ENCODE measurements at places on chromosomes 13 and 19. TPM values are rescaled to one million over a fixed set of nuclear protein-coding genes. Genes with fewer than 3 reads are reported as not detected.

GRCh38 chr13:105139380-105140285 is 1395.8 kb downstream of the EFNB2 start:
- DNase-seq = peak; percentile 60

GRCh38 chr13:75651013-75651412 is 14.9 kb downstream of the LMO7 start:
- no peak for DNase-seq

DNA sequence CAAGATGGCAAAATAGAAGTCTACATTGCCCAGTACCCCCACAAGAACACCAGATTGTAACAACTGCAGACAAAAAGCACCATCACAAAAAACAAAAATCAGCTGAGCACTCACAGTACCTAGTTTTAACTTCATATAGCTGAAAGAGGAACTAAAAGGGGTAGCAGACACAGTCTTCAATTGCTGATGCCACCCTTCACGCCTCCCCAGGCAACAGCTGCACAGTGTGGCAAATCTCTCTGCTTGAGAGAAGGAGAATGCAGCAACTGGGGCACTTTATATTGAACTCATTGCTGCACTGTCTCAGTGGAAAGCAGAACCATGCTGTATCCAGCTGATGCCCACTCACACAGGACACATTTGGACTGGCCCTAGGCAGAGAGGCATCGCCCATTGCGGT is 2714.5 kb upstream of the PCDH20 start:
- no peak for DNase-seq

Gene PRRG2
- 1.5 TPM for total RNA-seq

Gene FUT3
- not detected for total RNA-seq

Gene GRK1
- total RNA-seq = not detected

- no peak for DNase-seq
Measured at GRCh38 chr13:106755542-106755941, 187.6 kb upstream of the ARGLU1 start.

Gene NOTCH3
- total RNA-seq = not detected

Gene OR4F17
- total RNA-seq = not detected

DNA sequence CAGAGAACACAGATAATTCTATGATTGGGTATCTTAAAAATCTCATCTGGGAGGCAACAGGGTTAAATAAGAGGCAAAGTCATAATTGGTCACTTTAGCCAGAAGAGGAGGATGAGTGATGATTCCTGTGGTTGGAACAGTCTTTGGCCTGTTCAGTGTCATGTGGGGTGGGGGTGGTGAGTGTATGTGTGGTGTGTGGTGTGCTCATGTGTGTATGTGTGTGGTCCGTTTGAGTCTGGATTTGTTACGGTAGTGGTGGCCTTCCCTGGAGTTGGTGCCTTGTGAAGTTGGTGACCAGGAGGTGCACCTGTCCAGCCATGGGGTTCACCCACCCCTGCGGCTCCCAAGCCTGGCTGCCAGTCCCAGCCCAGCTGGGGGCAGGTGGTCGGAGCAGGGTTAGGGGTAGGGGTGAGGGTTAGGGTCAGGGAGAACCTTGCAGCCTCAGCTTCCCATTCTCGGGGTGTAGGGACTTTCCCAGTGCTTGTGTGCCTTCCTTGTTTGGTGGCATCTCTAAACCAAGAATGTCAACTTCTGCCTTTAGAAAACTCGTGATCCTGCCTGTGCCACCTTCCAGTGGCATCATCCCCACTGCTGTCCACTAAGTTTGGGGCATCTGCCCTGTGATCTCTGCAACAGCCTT is 97.5 kb downstream of the RAB20 start:
- no peak for DNase-seq

DNA sequence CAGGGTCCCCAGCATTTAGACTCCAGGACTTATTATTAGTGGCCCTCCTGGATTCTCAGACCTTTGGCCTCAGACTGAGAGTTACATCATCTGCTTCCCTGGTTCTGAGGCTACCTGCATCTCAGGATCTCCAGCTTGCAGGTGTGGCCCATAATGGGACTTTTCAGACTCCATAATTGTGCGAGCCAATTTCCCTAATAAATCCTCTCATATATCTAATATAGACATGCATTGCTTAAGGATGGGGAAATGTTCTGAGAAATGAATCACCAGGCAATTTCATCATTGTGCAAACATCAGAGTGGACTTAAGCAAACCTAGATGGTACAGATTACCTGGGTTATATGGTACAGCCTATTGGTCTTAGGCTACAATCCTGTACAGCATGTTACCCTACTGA is 116.5 kb upstream of the FBXL3 start:
- no peak for DNase-seq

Gene VSTM2B
- total RNA-seq = not detected

Gene KLF1
- total RNA-seq = 0.39 TPM

Gene ZNF565
- total RNA-seq = 1.7 TPM

- DNase-seq = no peak
Measured at GRCh38 chr13:72144636-72145035, 277.6 kb upstream of the DACH1 start.

- DNase-seq = peak; percentile 57
Measured at GRCh38 chr19:50486823-50487515, 10.3 kb upstream of the GARIN5A start.

- peak; percentile 30 for DNase-seq
Measured at GRCh38 chr19:16328824-16329482, 4.3 kb downstream of the KLF2 start.

Gene MEDAG
- not detected for total RNA-seq

Gene SLC10A2
- total RNA-seq = not detected

Gene ZNF766
- total RNA-seq = 31.4 TPM
